ENCODE measurements at places on chromosomes 6 and 20.

DNA sequence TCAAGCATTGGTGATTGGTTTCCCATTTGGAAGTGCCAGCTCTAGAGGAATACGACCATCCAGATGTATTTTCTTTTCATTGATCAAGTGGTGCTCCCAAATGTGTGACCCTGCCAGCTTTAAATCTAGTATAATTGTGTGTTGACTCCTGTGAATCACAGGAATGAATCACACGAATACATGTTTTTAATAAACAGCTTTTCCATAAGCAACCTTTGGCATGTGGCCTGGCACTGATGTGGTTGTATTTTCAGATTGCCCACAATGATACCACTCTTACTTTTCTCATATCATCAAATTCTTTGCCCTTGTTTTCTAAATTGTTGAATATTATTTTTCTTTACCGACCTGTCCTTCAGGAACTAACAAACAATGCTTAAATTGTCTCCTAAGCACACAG is 367 bp downstream of the GSTA3 start:
- DNase-seq, result no peak

DNA sequence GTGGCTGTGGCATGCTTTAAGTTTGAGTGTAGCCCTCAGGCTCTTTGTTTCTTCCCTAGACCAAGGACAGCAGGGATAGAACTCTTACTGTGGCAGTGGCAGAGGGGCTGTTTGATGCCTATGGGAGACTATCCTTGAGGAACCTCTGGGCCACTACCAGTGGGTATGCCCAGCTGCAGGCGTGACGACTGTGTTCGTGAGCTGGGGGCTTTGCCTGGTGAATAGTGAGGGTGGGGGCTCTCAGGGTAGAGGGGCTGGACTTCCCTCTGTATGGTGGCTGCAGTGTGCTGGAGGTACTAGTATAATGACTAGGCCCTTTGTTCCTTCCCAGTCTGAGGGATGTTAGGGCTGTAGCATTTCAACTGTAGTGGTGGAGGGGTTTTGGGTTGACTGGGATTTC is 1242.0 kb downstream of the KHDRBS2 start:
- no peak for DNase-seq

GRCh38 chr6:117829594-117830319 is 77.3 kb upstream of the SLC35F1 start:
- no peak for DNase-seq

GRCh38 chr6:152922706-152923105 is 60.1 kb downstream of the FBXO5 start:
- DNase-seq, result no peak

DNA sequence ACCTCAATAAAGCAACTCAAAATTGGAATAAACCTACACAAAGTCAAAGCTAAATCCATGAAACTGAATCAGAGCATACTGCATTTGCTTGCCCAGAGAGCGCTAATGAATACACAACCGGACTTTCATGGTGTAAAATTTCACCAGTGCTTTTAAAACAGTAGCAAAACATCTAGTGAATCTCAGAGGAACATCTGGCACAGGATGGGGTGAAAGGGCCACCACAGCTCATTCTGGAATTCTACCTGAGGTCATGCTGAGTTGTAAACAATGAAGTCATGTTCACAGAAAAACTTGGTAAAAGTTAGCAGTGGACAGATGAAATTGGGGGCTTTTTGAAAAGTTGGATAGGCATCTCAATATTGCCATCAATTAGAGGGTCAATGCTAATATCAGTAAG is 125.6 kb upstream of the STXBP5 start:
- DNase-seq, result no peak

- DNase-seq, result no peak
These were observed 9.8 kb downstream of the SLC17A9 start for GRCh38 chr20:62962221-62962879.
